Activated naive CD8-positive, alpha-beta T cell treated with anti-CD3 and anti-CD28 coated beads, Interleukin-2, amount 50 U/mL, for 24 hours (primary cell): ENCODE measurements at places on chromosomes 2 and 18.

DNA sequence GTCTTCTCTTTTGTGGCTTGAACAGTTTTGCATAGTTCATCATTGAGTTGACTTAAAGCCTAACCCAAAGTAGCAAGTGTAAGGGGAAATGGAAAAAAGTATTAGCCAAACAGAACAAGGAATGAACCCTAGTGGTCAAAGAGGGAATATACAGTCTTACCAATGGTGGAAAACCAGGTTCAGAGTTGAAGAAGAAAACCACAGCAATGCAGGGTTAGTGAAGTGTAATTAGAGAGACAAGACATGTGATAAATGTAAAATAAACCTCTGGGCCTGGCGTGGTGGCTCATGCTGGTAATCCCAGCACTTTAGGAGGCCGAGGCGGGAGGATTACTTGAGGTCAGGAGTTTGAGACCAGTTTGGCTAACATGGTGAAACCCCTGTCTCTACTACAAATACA is 2.4 kb downstream of the TTN start:
- no peak for DNase-seq

GRCh38 chr18:22684268-22684667 is 248.9 kb upstream of the RBBP8 start:
- DNase-seq = no peak

GRCh38 chr2:65420712-65421431 is 11.5 kb downstream of the SPRED2 start:
- no peak for DNase-seq

DNA sequence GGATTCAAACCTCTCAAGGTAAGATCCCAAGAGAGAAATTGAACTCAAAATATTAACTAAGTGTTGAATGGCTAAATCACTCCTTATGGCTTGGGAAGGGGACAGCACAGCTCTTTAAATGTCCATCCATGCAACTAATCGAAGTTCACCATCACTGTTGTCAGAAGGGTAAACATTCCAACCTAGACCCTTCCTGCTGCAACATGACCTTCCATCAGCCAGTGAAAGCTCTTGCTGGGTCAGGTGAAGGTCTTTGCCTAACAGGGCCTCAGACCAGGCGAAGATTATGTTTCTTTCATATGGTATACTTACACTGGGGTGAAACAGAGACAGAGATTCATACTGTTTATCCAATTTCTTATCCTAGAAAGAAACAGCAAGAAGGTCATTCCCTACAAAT is 16.4 kb downstream of the IAH1 start:
- no peak for DNase-seq

- no peak for DNase-seq
Measured at GRCh38 chr2:56132138-56132537, 51.7 kb upstream of the CCDC85A start.

GRCh38 chr2:237614151-237614720 is 13.2 kb upstream of the LRRFIP1 start:
- no peak for DNase-seq

DNA sequence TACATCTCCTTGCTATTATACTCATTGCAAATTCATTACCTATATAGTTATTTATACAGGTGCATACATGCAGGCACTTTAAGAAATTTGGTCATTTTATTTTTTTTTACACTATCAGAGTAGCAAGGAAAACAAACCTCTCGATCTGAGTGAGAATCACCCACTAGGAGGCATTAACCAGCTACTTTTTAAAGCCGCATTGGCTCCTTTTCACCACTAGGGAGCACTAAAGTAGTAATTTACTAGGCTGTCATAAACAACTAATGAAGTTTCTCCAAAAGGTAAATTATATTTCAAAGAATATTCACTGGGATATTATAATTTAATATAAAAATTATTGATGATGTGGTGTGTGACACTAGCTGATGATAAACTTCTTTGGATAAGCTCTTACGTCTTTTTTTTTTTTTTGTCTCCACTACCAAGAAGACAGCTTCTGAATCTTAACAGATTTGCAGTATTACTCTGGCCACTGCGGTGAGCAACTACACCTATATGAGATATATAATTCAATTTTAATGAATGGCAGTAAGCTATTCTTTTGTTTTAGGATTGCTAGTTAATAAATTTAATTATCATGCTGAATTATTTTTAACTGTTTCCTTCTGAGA is 101.9 kb downstream of the NOL4 start:
- DNase-seq = no peak

- no peak for DNase-seq
Measured at GRCh38 chr2:120765678-120766469, 30.2 kb downstream of the GLI2 start.

DNA sequence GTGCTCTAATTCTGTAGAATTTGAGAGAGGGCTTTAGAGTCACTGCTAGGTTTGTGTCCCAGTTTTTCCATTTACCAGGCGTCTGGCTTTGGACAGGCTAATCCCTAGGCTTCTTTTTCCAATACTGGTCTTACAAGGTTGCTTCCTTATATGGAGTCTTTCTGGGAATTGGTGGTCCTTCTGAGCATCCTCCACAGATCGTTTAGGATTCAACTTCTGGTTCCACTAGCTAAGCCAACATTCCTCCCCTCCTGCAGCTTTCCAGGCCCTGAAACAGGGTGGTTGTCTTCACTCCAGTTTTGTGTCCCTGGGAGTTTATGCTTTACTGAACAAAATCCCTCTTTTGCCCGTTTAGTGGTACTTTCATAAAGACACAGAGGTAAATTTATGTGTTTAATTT is 170.6 kb downstream of the CERS6 start:
- DNase-seq = no peak

- no peak for DNase-seq
Measured at GRCh38 chr18:46211816-46212215, 107.6 kb downstream of the HAUS1 start.

DNA sequence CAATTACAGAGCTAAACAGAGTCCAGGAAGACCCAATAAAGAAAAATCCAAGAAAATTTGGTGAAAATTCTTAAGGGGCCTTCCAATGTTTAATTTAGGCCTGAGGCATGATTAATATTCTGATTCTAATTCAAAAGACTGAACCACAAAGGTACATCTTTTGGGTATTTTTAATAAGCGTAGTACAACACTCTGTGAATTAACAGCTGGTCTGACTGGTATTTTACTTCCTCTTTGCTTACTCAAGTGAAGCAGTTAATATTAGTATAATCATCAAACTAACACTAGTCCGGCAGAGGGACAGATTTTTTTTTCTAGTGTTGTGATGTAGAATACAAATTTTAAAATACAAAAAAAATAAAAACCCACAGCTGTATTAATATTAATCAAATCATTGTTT is 652.9 kb downstream of the NR4A2 start:
- no peak for DNase-seq

- no peak for DNase-seq
Measured at GRCh38 chr2:217906798-217907197, 96.0 kb downstream of the TNS1 start.

DNA sequence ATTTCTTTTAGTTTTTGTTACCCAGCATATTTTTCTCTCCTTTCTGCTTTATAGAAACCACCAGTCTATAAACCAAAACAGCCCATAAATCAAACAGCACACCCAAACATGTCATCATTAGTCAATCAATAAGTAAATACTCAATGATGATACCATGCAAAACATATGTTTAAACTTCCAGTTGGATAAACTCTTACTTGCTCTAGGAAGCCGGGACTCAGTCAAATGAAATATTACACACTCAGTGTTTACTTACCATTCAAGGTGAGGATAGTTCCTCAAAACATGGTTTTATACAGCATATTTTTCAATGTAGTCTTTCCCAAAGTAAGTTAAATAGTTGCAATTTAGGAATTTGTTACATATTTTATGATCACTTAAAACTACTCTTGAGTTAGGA is 343.6 kb upstream of the NXPH2 start:
- no peak for DNase-seq

GRCh38 chr2:54524226-54524991 is 68.3 kb downstream of the SPTBN1 start:
- peak; percentile 13 for DNase-seq

GRCh38 chr2:238891457-238892203 is 43.7 kb downstream of the TWIST2 start:
- DNase-seq = no peak

GRCh38 chr2:181656450-181657291 is at the start of gene CERKL:
CERKL (minus strand) TSS chr2:181657105; CDS start chr2:181657006, 99 bp downstream.
- DNase-seq = peak; percentile 32

- DNase-seq = no peak
Measured at GRCh38 chr18:79488311-79489050, 92.8 kb downstream of the NFATC1 start.

- DNase-seq = no peak
Measured at GRCh38 chr2:65055422-65056214, 598 bp upstream of the CEP68 start.
